ENCODE measurements at places on chromosomes 2 and 18.

- no peak for DNase-seq
These were observed 1.4 kb upstream of the CAB39 start for GRCh38 chr2:230711224-230711623.

GRCh38 chr18:199214-199613, 40.9 kb downstream of the USP14 start:
- no peak for DNase-seq

DNA sequence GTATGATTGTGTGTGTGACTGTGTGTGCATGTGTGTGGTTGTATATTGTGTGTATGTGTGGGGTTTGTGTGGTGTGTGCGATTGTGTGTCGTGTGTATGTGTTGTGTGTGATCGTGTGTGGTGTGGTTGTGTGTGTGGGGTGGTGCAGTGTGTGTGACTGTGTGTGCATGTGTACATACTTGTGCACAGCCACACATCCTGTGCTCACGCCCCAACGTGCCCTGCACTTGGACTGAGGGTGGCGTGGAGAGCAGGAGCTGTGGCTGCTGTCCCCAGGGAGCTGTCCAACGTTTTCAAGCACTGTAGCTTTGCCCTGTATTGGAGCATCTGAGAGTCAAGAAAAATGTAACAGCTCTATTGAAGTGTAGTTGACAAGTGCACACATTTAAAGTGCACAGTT, 243.2 kb upstream of the HDAC4 start:
- no peak for DNase-seq

GRCh38 chr2:240936106-240936505, 30.0 kb downstream of the CROCC2 start:
- no peak for DNase-seq

DNA sequence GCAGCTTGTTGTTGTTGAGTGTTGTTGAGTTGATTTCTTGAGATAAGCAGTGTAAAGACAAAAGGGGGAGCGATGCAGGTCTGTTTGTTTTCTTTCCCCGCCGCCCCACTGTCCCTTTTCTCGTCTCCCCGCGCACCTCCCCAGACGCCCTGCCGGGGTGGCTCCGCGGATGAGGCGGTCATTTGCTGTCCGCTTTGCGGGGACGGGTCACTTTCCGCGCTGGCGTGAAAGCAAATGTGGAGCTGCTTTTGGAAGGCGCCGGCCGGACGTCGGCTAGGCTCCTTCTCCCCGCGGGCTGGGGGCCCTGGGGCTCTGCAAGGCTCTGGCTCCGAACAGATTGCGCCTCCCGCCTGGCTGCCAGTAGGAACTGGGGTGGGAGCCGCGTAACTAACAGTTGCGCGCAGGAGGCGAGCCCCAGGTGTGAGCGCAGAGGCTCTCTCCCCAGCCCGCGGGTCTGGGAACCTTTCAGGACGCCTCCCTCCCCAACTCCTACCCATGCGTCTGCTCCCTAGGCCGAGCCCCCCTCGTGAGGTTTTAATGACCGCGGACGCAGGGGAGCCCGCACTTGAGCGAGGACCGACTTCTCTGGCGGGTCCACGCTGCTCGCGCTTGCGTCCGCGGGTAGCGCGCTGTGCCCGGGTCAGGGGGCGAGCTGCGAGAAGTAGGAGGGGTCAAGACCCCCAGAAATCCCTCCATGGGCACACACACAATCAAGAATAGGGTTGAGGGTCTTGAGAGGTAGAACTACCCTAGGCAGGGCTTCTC, 146.6 kb downstream of the MEIS1 start:
- no peak for DNase-seq
